ENCODE measurements at places on chromosomes 1 and 21. TPM values are rescaled to one million over a fixed set of nuclear protein-coding genes. Genes with fewer than 3 reads are reported as not detected.

DNA sequence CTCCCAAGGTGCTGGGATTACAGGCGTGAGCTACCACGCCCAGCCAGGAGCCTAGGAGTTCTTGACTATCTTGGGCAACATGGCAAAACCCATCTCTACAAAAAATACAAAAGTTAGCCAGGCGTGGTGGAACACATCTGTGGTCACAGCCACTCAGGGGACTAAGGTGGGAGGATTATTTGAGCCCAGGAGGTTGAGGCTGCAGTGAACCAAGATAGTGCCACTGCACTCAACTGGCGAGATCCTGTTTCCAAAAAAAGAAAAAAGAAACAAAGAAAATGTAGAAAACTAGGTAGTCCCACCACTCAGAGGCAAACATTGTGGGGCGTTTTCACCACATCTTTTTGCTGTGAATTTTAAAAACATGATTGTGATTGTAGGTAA lies 141.3 kb downstream of the ZZZ3 start:
- no peak overlapping the region for H3K4me3 ChIP-seq
- no peaks in the 10 kb centered on the region for H3K27me3 ChIP-seq
- no peak for DNase-seq
- H3K36me3 ChIP-seq = no peaks in the 10 kb centered on the region

- no peaks in the 10 kb centered on the region for H3K4me1 ChIP-seq
- no peak overlapping the region for H3K4me3 ChIP-seq
- no peak overlapping the region for H3K27ac ChIP-seq
- no peak for DNase-seq
- H3K36me3 ChIP-seq = no peaks in the 10 kb centered on the region
Measured at GRCh38 chr1:199287647-199288046, 648.8 kb downstream of the PTPRC start.

DNA sequence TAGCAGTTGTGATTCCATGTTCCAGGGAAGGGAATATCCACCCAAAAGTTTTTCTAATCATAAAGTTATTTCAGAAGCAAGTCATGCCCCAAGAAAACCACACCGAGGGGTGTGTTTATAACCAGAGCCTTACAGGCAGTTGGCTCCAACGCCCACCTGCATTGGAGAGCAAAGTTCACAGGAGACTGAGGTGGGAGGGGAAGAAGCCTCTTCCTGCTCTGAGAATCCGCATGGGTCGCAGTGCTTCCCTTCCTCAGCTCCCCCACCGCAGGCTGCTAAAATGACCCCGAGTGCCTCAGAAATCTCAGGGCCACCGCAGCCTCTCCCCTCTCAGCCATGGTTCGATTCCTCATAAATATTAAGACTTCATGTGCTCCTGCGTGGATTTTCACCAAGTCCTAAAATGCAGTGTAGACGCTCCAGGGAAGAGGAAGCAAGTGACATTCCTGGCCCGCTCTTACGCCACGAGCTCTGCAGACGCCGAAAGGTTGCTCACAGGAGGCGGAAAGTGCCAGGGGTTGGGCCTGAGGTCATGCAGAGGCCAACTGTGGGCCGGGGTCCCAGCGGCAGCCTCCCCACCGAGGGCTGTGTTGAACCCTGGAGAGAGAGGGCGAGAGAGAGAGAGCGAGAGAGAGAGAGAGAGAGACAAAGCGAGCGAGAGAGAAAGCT lies 13.4 kb upstream of the SPSB1 start:
- H3K27me3 ChIP-seq = peaks cover 6% of the 10 kb centered on the region
- H3K4me3 ChIP-seq = no peak overlapping the region
- peaks cover 3% of the 10 kb centered on the region for H3K36me3 ChIP-seq
- no peak for DNase-seq
- H3K27ac ChIP-seq = no peak overlapping the region
- peaks cover 13% of the 10 kb centered on the region for H3K4me1 ChIP-seq

Gene DHX9
- 215 TPM for total RNA-seq

DNA sequence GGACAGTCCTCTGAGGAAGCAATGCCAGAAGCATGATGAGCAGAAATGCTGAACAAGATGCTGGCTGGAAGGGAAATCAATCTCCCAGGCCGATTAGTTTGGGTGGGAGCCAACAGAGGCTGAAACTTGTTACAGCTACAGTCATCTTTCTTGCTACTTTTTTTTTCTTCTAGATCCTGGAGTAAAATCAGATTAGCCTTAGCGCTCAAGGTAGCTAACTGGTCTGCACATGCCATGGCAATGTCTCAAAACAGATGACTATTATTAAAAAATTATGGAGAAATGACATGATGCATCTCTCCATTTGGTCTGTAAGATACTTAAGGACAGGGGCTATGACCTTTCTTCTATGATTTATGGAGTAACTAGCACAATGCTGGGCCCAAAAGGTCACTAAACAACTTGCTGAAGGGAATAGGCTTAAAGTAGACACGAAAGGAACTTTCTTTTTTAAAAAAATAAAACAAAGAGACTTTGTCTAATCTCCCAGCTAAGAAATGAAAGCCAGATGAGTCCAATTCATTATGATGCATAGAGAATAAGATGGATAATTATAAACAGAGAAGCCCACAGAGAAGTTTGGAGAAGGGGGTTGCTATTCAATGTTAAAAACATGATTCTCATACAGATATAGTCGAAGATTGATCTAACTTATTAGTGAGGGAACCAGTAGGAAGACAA lies 42.5 kb downstream of the UTP25 start:
- no peak overlapping the region for H3K4me3 ChIP-seq
- peaks cover 13% of the 10 kb centered on the region for H3K36me3 ChIP-seq
- no peak for DNase-seq
- no peak overlapping the region for H3K27ac ChIP-seq
- peaks cover 2% of the 10 kb centered on the region for H3K27me3 ChIP-seq
- H3K4me1 ChIP-seq = peaks cover under 1% of the 10 kb centered on the region

Gene SNX7
- total RNA-seq = 20.3 TPM

- H3K27ac ChIP-seq = no peak overlapping the region
- DNase-seq = no peak
- peaks cover 9% of the 10 kb centered on the region for H3K4me1 ChIP-seq
- no peaks in the 10 kb centered on the region for H3K27me3 ChIP-seq
Measured at GRCh38 chr1:177880339-177880891, 89.4 kb downstream of the SEC16B start.

DNA sequence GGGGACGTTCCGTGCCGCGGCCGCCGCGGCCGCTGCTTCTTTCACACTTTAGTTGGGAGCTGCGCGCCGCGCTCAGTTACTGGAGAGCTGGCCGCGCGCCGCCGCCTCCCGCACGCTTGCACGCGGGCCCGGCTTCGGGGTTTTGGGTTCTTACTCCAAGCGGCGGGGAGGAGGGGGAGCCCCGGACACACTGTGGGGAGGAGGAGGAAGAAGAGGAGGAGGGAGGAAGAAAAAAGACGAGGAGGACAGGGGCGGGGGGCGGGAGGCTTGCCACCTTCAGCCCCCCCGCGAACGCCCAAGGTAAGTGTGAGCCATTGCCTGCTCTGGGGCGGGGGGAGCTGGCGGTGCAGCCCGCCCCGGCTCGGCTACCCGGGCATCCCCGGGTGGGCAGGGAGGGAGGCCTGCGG lies 243 bp downstream of the C1orf21 start:
- peaks cover 6% of the 10 kb centered on the region for H3K27me3 ChIP-seq
- H3K36me3 ChIP-seq = no peaks in the 10 kb centered on the region
- no peak for DNase-seq
- H3K4me1 ChIP-seq = peaks cover 21% of the 10 kb centered on the region
- H3K4me3 ChIP-seq = peak overlapping the region; percentile 79

GRCh38 chr1:69794831-69795230 lies 227.1 kb downstream of the LRRC7 start:
- no peak overlapping the region for H3K4me3 ChIP-seq
- no peak for DNase-seq
- no peak overlapping the region for H3K27ac ChIP-seq

DNA sequence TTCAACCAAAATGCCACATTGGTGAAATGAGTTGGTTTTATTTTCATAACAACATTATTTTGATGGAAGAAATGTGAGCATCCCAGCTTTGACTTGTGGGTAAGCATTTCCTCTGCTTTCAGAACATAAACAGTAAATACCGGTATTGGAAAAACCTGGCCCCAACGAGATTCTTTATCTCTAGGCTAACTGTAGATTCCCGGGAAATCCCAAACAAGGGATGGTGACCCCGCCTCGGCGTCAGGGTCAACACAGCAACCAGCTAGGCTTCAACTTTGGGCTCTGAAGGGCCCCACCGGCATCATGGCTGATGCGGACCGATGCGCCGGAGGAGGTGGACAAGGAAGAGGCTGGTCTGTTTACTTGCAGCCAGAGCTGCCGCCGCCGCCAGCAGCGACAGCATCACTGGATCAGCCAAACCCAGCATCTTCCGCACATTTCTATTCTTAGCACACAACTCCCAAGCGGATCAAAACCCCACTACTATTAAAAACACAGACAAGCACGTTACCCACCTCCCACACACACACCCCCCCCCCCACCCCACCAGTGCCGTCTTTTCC lies 1.1 kb downstream of the AKT3 start:
- H3K4me1 ChIP-seq = peaks cover 15% of the 10 kb centered on the region
- H3K27ac ChIP-seq = peak overlapping the region; percentile 99
- peak overlapping the region; percentile 89 for H3K4me3 ChIP-seq
- DNase-seq = peak; percentile 78
- H3K36me3 ChIP-seq = no peaks in the 10 kb centered on the region
- H3K27me3 ChIP-seq = peaks cover 12% of the 10 kb centered on the region

GRCh38 chr21:39756285-39756684 lies 11.3 kb downstream of the IGSF5 start:
- H3K4me3 ChIP-seq = no peak overlapping the region
- H3K27me3 ChIP-seq = peaks cover 3% of the 10 kb centered on the region
- DNase-seq = no peak
- H3K27ac ChIP-seq = no peak overlapping the region

DNA sequence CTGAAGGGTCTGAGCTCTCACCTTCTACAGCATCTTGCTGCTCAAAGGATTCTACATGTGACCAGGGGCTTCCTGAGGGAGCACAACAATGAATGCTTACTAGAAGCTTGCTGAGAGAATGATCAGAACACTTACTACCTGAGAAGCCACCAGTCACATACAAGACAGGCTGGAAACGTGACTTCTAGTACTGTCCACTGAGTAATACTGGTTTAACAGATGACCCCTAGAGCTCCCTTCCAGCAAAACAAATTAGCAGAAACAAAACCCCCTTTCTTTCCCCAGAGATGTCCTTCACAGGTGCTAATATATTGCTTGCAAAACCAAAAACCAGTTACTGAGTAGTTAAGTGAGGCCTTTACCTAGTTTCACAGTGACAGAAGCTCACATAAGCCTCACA lies 2.1 kb downstream of the TAF5L start:
- H3K36me3 ChIP-seq = no peaks in the 10 kb centered on the region
- H3K4me3 ChIP-seq = peak overlapping the region; percentile 48
- DNase-seq = no peak
- H3K27me3 ChIP-seq = peaks cover 2% of the 10 kb centered on the region

DNA sequence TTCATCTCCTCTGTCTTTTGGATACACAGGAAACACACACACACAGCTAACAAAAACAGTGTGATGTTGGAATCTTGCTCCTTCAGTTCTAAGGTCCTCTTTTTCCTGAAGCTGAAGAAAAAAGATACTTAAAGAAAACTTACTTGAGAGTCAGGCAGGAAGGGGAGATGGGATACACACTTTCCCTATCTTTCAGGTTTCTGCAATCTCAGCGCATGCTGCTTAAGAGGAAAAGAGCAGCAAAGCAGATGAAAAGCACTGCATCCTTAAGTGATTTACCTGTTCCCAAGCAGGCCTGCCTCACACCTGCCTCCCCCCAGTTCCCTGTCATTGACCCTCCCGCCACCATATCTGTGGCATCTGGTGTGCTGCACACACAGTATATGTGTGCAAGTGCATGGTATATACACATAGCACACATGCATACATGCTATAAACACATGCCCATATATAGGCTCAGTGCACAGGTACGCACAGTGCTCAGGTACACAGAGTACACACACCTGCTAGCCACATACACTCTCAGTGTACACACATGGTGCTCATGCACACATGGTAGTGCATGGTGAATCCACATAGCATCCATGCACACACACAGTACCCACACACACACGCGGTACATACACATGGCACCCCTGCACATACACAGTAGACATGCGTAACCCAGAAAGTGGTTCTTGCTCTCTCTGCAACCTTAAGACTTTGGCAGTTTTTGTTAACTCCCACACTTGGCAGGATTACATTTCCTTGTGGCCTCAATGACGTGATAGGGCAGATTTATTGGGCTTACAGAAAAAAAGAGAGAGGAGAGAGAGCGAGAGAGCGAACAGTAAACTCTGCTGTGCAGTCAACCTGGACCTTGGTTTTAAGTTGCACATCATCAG lies 166.9 kb downstream of the TOMM20 start:
- peaks cover 40% of the 10 kb centered on the region for H3K4me1 ChIP-seq
- no peak overlapping the region for H3K4me3 ChIP-seq
- no peaks in the 10 kb centered on the region for H3K36me3 ChIP-seq
- peaks cover 10% of the 10 kb centered on the region for H3K27me3 ChIP-seq

DNA sequence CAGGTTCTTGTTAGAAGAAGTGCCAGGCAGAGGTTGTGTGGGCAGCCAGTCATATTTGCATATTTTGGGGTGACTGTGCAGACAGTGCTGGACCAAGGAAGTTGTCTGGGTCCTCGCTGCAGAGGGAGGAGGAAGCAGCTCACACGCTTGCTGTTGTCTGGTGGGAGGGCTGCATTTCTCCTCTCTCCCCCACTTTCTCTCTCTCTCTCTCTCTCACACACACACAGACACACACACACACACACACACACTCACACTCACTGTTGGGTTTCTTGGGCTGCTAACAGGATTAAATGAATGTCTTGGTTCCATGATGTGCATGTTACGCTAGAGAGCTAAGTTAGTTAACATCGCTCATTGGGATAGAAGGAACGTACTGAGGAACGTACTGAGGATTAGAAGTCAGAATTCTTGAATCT lies 72.9 kb downstream of the AGPAT3 start:
- no peak overlapping the region for H3K4me3 ChIP-seq
- no peaks in the 10 kb centered on the region for H3K36me3 ChIP-seq
- peaks cover 11% of the 10 kb centered on the region for H3K4me1 ChIP-seq
- H3K27ac ChIP-seq = no peak overlapping the region

Gene CENPF
- 29.3 TPM for total RNA-seq

DNA sequence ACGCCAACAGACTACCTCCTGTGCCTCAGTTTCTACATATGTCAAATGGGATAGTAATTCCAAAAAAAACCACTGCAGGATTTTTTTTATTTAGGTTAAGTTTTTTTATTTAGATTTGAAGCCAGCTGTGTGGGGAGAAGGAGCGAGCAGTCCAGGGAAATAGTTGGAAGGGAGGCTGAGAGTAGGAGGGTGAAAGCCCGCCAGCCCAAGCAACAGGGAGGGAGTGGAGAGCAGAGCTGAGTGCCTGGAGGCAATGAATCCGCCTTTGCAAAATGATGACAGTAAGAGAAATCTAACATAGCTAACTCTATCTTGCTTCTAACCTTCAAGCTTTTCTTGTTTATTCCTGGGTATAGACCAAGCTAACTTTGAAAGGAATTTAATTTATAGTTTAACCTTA lies 15.6 kb upstream of the C1orf198 start:
- H3K4me1 ChIP-seq = peaks cover 2% of the 10 kb centered on the region
- no peak overlapping the region for H3K27ac ChIP-seq
- H3K4me3 ChIP-seq = no peak overlapping the region
- no peak for DNase-seq
- H3K27me3 ChIP-seq = peaks cover 2% of the 10 kb centered on the region

Gene NPHS2
- total RNA-seq = not detected
